ENCODE measurements at places on chromosomes 11 and 22.
A peak's percentile ranks its signal among the peaks of the same experiment; 100 is the strongest.

DNA sequence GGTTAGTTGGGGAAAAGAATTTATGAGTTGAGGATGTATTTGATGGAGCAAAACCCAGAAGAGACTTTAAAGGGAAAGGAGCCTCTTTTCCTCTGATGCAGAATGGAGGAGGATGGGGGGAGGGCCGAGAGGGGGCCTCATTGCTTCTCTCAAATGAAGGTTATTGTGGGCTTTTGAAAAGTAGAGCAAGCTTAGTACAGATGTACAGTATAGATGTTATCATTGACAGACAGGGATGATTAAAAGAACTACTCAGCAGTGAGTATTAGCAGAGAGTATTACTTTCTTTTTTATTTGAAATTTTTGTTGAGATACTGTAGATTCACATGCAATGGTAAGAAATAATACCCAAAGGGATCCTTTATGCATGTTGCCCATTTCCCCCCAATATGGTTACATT lies 98.1 kb downstream of the TEAD1 start:
- no peak for DNase-seq

DNA sequence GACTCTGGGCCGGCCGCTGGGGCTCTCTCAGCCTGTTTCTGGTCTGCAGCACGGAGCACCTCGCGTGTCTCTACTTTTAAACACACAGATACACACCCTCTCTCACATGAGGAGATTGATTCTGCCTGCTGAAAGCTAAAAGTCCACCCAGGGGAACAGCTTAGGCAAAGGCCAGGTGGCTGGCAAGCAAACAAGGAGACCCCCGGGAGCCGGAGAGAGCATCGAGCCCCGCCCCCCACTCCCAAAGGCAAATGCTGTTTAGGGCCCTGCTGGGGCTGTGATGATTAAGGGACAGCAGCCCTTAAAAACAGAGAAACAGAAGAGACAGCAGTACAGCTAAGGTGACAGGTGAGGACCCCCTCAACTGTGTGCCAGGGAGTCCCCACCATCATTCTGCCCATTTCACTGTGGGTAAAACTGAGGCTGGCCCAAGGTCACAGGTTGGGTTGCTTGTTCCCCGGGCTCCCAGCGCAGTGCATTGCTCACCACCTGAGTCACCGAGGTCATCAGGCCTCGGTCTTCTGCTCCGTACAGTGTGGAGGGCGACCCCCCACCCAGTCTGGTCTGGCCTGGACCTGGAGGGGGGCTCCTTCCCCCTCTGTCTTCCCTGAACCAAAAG lies 6.8 kb downstream of the CABP7 start:
- DNase-seq, result no peak

DNA sequence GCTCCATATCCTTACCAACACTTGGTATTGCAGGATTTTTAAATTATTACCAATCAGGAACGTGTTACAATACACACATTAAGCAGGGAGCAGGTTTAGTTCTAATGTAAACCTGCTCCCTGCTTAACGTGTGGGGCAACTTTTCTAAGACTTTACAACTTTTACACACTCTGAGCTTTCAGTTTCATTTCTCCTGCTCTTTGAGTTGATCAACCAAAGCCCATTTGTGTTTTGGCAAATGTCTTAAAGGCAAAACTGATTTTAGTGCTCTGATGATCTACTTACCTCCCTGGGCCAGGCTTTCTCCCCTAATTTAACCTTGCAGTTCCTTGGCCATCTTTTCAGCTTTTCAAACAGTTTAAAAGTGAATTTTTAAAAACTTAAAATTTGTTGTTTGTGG lies 70.9 kb downstream of the ZBTB44 start:
- DNase-seq, result no peak

GRCh38 chr11:116189408-116190170 lies 583.2 kb downstream of the BUD13 start:
- peak; percentile 41 for DNase-seq

DNA sequence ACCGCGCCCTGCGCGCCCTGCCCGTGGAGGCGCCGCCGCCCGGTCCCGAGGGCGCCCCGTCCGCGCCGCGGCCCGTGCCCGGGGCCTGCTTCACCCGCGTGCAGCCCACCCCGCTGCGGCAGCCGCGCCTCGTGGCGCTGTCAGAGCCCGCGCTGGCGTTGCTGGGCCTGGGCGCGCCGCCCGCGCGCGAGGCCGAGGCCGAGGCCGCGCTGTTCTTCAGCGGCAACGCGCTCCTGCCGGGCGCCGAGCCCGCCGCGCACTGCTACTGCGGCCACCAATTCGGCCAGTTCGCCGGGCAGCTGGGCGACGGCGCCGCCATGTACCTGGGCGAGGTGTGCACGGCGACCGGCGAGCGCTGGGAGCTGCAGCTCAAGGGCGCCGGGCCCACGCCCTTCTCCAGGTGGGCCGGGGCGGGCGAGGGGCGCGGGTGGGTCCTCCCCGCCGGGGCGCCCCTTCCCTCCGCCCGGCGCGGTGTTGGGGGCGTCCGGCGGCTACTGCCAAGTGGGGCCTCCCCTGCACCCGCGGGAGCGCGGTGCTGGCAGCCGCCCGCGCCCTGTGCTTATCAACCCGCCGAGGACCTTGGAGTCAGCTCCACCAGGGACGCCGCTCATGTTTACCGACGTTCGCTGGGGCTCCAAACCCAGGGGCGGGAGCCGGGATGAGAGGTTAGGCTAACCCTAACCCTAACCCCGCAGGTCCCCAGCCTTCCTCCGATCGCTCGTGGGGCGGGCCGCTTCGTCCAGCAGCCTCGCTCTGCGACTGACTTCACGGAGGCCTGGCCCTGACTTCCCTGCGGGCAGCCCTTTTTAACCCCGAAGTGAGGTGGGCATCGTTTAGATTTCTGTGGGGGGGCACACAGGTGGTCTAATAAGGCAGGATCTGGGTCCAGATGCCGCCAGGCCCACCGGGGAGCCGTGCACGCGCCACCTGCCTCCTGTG lies 649 bp downstream of the SELENOO start:
- DNase-seq, result no peak

DNA sequence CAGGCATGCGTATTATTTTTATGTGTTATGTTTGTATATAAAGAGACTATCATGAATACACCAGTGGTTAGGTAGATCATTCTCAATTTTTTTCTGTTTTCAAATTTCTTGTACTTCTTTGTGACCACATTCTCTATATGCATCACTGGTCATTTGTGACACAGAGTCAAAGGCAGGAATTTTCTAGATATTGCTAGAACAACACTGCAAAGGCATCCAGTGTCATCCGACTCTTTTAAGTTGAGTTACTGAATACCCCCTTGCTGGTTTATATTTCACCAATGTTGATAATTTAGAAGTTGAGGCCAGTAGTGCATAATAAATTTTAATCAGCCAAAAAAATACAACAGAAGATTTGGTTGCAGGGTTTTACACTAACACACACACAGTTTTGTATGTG lies 351.8 kb downstream of the CASP12 start:
- no peak for DNase-seq

DNA sequence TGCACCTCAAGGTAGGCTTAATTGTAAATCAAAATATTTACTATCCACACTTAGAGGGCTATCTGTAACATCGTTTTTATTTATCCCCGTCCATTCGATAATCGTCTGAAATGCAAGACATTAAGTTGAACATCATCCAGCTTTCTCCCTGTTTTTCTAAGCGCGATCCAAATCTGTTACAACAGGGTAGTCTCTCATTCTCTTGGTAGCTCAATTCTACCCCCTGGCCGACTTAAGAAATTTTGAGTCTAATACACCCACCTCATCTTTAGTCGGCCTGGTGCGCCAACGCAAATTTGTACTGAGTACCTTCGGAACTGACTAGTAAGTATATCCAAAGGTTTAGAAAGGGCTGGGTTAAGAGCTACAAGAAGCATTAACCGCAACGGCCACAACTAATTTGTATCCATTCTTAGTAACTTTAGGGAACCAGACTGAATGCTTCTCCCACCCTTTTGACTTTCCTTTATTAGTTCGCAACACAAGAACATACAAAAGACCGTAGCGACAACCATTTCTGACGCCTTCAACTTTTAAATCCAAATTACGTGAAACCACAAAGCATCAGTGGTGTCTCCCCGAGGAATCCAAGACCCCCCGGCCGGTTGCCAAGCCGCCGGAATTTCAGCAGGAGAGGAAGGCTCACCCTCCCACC lies 1.0 kb upstream of the ZNF143 start:
- no peak for DNase-seq

DNA sequence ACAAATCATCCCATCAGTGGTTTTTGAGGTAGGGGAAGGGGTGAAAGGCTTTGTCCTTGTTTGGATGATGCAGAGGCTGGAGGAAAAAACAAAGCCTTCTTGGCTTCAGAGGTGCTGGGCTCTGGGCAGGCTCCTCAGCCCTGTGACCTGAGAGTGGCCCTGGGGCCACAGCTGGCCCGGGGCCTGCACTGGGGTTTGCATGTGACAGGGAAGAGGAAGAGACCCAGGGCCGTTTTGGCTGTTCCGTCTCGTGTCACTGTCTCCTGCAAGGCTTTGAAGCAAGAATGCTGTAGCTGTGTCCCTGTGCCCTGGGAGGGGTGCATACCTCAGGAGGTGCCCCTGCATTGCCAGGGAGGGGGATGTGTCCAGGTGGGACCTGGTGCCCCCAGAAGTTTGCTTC lies 12.6 kb downstream of the ARHGAP8 start:
- no peak for DNase-seq

- no peak for DNase-seq
Measured at GRCh38 chr22:25694196-25694907, 47.6 kb upstream of the MYO18B start.
